ENCODE measurements at places on chromosomes 6 and 20. TPM values are rescaled to one million over a fixed set of nuclear protein-coding genes. Genes with fewer than 3 reads are reported as not detected.

DNA sequence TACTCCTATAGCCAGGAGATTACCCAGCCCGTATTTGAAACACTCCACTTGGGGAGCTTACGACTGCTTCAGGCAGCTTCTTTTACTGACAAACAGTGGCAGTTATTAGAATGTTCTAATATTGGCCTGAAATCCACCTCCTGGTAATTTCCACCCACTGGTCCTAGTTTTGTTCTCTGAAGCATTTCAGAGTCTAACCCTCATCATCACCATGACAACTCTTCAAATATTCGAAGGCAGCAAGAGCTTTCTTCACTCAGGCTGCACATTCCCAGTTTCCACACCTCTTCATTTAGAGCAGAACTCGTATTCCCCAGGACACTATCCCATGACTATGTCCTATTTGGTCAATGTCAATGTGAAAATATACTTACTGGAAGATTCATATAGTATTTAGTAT, 325.6 kb downstream of the UBE3D start:
- no peak for DNase-seq

HLA-DQA2 gene
- polyA plus RNA-seq = not detected

DYNLT2 gene
- polyA plus RNA-seq = 1.9 TPM

- no peak for DNase-seq
Measured at GRCh38 chr6:15791448-15792181, 128.8 kb upstream of the DTNBP1 start.

DNA sequence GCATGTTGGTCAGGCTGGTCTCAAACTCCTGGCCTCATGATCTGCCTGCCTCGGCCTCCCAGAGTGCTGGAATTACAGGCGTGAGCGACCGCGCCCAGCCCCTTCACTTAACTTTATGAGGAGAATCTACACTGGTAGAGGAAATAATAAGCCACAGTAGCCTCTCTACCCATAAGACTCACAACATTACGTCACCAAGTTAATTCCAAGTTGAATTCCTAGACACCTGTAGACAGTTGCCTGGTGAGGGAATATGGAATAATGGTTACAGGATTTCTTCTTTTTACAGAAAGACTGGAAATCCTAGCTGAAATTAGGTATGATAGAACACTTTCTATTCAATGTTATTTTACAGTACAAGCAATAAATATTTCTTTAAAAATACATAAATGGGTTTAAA, 854.5 kb upstream of the EYS start:
- no peak for DNase-seq

DNA sequence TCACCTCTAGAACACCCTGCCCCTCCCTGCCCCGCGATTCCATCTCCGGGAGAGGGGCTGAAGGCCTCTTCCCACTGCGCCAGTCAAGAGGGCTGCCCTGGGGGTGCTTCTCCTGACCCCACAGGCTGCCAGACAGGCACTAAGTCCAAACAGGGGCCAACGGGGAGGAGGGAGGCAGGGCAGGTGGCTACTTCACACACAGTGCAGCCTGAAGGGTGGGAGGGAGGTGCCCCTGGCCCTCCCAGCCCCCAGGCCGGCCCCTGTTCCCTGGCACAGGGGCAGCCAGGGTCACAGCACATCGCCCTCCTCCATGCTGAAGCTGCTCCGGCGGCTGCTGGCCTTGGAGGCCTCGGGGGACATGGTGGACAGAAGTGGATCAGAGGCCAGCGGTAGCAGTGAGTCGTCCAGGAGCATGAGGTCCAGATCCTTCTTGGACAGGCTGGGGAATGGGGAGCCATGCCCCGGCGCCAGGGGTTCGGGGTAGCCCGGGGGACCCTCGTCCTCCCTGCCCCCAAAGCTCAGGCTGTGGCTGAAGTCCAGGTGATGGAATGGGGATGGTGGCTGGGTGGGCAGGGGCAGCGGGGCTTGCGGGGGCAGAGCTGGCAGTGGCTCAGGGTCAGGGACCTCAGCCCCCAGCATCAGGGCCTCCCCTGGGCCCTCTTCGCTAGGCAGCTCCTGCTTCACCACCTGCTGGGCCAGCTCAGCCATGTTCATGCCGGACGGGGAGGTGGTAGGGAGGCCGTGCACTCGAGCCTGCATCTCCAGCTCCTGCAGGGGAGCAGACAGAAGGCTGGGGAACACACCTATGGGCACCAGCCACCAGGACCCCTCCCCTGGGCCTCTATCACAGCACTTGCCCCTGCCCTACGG, 46.3 kb downstream of the MDFI start:
- no peak for DNase-seq

- DNase-seq = no peak
Measured at GRCh38 chr6:114267897-114268296, 74.9 kb downstream of the HS3ST5 start.

DNA sequence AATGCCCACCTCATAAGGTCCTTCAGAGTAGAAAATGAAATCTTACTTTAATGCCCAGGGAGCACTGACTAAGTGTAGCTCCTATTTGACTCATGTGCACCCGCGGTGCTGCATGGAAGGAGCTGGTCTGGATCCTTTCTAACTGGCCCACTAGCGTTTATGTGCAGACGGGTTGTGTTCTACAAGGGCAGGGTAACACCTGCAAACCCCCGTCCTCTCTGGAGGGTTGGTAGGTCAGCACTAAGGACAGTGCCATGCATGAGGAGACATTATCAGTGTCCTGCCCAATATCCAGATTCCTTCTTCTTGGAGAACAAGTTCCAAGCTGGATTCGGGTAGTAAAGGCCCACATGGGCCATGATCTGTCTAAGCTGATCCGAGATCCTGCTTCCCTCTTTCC, 140.3 kb downstream of the ANKRD60 start:
- DNase-seq = peak; percentile 5

GRCh38 chr6:41722969-41723529, 12.4 kb downstream of the TFEB start:
- DNase-seq = no peak

DNA sequence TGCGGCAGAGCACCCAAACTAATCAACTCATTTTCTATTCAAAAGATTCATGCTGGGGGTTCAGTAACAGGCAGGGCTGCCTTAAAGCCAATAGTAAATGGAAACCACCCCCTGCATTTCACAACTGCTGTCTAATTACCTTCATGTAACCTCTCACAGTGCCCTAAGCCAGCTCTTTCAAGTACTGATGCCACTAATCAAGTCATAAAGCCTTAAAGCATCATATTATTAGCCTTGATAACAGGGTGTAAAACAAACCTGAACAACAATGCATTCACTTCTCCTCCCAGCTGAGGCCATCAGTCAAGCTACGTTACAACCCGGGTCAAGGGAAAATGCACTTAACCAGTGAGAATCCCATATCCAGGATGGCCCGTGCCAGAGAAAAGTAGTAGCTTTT, 33.0 kb downstream of the TRERF1 start:
- DNase-seq = no peak

DNA sequence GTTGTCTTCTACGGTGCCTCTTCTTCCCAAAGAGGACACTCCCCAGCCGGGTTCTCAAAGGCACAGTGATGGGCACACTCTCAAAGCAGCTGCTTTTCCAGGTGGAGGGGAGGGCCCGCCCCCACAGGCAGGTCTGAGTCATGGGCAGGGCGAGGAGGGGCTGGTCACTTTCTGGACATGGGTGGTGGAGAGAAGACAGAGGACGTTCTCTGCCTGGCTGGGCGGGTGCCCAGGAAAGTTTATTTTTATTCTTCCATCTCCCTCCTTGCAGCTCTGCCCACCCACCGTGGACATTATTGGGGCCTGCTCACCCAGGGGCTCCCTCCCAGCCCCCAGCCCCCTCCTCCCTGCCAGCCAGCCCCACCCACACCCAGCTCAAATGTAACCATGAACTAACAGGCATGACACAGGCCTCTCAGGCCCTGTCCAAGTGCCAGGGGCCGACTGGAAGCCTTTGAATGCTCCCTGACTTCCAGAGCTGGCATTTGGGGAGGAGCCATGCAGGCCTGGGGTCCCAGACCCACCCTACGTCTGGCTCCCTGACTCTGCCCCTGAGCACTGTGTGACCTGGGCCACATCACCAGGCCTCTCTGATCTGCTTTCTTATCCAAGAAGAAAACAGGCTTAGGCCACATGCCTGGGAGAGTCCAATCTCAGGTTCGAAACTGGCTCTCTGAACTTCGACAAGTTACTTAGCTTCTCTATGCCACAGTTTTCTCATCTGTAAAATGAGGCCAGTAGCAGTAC, 8.0 kb downstream of the TGM2 start:
- peak; percentile 90 for DNase-seq

TMEM74B gene
- polyA plus RNA-seq = 2.9 TPM

DNA sequence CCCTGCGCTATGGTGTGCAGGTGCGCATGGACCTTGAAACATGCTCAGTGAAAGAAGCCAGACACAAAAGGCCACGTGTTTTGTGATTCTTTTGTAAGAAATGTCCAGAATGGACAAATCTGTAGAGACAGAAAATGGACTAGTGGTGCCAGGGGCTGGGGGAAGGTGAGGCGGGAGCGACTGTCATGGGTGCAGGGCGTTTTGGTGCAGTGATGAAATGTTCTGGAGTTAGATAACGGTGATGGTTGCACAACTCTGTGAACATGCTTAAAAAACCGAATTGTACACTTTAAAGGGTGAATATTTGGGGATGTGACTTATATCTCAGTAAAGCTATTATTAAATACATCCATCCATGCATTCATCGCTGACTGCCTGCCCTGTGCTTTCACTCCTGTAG, 31.7 kb upstream of the NTSR1 start:
- no peak for DNase-seq

DNA sequence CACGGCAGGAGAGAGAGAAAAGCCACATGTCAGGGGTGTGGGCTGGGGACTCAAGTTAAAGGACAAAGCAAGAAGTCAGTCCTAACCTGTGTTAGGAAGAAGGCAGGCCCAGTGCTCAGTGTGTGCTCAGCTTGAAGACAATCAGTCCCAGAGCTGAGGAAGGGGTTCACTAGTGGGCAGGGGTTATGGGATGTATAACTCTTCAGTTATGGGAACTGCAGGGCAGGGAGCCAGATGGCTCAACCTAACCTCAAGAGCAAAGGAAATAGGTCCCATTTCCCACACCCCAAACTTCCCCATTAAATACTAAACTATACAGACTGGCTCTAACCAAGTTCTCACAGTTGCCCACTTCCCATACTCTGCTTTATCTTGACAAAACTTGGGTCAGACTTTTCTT, 7.4 kb upstream of the SSTR4 start:
- no peak for DNase-seq

GRCh38 chr6:96194675-96195074, 178.9 kb downstream of the FUT9 start:
- no peak for DNase-seq

GRCh38 chr6:170237999-170238740, 52.7 kb downstream of the DLL1 start:
- DNase-seq = peak; percentile 37

DNA sequence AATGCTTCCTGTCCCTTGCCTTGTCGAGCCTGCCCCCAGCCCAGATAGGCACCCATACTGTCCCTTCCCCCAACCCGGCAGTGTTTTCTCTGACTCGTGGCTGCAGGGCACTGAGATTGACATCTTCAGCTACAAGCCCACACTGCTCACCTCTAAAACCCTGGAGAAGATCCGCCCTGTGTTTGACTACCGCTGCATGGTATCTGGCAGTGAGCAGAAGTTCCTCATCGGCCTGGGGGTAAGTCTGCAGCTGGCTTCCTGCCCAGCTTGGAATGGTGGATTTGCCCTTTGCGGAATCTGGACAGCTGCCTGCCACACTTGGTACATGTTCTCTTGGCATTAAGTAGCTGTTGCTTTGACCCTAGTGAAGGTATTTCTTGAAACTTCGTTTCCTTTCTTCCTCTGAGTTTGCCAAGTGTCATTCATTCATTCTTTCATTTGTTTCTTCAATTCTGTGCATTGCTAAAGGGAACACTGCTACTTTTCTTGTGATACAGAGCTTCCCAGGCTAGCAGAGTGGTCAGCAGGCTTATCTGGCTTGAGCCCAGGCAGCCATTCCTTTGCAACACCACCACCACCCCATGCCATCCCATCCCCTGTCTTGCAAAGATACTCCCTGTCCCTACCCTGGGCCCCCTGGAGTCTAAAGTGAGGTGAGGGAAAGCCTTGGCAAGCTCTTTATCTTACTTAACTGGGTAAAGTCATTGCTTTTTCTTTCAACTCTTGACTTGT, 26.2 kb downstream of the CCDC167 start:
- no peak for DNase-seq

GRCh38 chr6:150332939-150333584, 35.8 kb upstream of the IYD start:
- no peak for DNase-seq

Measured in sigmoid colon (tissue), 7 donors.